ENCODE measurements at places on chromosomes 2 and 18.

DNA sequence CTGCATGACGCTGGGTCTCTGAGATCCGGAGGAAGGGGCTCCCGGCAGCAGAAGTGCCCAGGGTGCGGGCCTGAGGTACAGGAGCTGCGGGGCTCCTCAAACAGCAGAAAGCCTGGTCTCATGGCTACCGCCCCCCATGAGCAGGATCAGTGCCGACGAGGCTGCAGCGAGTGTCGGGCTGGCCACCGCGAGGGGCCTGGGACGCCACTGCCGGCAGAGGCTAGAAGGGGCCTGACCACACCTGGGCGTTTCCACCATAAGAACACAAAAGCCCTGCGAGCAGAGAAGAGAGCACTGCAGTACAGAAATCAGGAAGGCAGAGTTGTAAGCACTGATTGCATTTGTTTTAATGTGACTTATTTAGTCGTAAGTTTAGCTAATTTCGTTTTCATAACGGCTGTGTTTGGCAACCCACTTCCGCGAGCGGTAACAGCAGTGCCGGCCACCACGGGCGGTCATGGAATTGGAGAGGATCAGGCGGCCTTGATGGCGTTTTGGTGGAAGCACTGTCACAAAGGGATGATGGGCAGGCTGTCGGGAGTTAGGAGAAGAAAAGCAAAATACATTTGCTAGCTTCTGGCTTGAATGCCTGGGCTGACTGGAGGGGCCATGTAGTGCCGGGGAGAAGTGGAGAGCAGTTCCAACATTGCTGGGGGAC, 117.4 kb downstream of the HDAC4 start:
- DNase-seq, result no peak

DNA sequence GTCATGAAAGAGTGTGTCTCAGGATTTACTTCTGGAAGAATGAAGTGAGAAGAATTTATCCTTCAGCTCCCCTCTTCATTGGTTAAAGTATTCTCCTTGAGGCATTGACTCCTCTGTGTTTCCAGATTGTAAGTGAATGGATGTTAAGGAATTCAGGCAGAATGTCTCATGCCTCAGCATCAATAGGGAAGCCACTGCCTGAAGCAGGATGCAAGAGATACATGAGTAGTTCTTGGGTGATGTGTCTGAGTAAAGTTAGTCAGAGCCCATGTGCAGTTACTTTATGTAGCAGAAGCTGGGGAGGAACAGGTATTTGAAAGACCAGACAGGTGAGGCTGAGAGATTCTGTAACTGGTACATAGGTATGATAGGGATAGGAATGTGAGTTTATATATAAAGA, 34.0 kb upstream of the TMEFF2 start:
- no peak for DNase-seq

DNA sequence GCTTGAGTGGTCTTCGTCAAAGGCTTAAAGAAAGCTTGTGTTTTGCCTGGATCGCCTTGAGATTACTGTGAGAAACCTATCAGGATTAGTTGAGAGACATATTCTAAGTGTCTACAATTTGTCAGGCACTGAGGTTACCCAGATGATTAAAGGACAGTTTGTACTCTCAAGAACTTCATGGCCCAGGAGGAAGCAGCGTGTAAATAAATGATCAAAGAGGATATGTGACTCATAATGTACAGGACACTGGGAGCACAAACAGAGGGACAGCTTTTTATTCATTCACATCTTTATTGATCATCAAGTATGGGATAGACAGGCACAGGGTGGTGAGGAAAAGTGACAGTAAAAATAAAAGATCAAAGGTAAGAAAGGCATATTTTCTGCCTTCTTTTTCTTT, 152.6 kb upstream of the FSHR start:
- no peak for DNase-seq

DNA sequence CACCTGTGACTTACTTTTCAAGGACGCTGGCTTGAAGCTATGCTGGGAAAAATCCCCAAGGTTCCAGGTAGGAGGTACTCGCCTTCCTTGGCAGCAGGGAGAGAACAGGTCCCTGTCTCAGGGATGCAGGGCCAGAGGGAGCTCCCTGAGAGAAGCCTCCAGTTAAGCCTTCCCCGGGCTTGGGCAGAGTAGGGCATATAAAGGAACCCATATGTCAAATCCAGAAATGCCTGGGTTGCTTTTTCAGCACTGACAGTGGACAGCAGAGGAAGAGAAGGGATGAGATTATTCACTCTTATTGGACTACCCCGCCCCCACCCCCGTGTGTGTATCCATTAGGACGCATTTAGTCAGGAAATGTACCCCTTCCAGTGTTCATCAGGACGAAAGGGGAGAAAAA, 89.3 kb upstream of the TEX51 start:
- DNase-seq, result no peak

DNA sequence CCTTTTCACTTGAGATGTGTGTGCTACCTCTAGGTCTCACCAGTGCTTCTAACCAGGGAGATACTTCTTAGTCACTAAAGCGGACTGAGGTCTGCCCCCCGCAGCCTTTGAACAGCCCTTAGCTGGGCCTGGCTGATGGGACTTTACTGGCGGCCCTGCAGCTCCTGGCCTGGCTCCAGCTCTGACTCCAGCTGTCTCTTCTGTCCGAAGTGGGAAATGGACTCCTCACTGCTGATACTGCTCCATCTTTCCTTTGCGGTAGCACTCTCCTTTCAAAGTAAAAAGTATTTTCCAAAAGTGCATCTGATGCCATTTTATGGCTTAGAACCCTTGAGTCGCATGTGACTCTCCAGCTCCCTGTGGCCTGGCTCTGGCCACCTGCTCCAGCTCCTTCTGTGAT, 64.5 kb downstream of the ATP9B start:
- DNase-seq, result no peak

DNA sequence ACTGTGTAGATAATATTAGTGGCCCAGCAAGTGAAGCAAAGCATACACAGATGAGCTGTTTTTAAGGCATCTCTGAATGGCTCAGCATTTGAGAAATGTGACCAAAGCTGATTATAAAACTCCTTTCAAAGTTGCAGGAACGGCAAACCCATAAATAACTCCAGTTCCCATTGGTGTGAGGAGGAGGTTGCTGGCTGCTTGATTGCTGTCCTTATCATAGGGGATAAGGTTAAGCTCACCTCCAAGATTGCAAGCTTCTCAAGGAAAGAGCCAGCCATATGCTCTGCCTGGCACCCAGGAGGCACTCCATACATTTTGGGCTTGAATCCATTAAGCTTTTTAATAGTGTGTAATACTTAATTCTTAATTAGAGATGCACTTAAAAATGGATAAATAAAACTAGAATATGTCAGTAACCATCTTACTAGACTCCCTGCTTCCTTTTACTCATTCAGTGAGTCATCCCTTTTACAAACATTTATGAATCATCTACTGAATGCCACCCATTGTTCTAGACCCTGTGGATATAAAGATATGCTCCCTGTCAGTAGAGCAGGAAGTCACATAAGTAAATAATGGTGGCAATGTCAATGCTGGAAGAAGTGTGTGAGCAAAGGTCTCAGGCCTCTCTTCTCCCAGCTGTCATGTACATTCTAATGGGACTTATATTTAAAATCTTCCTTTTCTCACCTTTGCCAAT, 99.3 kb downstream of the SPATS2L start:
- DNase-seq, result peak; percentile 33

DNA sequence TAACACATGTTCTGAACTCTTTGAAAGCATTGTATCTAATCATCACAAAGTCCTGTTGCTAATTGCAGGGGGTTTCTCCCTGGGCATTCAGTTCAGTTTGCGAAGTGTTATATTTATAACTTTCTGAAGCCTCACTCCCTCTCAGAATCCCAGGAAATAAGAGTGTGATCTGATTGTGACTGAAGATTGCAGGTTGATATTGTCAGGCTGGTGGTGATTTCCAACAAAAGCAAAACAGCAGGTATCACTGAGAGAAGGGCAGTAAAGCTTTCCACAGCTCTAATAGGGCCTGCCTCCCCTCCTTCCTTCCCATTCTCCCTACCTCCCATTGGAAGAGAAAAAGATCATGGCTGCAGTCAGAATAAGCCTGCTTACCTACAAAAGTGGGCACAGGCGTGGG, 466.7 kb upstream of the FSHR start:
- no peak for DNase-seq

DNA sequence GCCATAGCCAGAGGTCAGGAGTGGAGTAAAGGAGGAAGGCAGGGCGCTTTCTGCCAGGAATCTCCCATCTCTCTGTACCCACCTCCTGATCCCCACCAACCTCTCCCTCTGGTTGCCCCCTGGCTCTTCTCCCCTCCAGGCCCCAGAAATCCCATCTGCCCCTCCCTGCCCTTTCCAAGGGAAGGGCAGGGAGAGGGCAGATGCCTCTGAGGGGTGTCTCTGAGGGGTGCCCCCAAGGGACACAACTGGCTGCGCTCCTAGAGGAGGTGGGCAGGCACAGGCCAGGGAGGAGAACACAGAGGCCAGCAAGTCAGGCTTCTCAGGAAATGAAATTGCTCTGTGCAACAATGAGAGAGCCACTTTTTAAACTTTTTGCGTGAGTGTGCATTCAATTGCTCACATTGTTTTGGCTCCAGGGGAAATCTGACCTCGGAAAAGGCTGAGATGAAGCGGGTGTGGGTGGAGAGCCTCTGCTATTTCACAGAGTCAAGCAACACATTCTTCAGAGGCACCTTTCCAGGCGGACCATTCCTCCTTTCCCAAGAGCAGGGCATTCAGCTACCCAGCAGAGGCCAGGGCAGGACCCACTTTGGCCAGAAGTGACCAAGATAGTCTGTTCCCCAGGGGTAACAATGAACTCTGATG, 125.5 kb downstream of the SMAD7 start:
- no peak for DNase-seq

- no peak for DNase-seq
Measured at GRCh38 chr2:178125862-178126261, 13.6 kb downstream of the RBM45 start.

Measured in hepatic stellate cell (primary cell).